T-helper 17 cell (primary cell): ENCODE measurements at places on chromosomes 6 and 20.

GRCh38 chr6:113694278-113695077 is 162.7 kb upstream of the MARCKS start:
- no peak for DNase-seq

DNA sequence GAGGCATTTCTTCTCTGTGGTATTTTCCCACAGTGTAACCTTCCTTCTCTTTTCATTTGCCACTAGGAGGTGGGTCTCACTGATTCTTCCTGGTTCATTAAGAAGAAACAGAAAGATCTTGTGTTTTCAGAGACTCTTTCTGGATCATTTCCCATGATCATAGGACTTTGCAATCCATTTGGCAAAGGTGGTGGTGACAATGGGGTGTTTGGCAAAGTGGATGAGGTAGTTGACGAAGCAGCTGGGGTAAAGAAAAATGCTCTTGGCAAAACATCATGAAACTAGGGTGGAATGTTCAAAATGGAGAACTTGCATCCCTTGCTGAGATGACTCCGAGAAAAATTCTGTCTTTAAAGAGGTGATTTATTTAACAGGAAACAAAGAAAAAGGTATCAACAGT is 50.6 kb downstream of the TRAF3IP2 start:
- DNase-seq = no peak

DNA sequence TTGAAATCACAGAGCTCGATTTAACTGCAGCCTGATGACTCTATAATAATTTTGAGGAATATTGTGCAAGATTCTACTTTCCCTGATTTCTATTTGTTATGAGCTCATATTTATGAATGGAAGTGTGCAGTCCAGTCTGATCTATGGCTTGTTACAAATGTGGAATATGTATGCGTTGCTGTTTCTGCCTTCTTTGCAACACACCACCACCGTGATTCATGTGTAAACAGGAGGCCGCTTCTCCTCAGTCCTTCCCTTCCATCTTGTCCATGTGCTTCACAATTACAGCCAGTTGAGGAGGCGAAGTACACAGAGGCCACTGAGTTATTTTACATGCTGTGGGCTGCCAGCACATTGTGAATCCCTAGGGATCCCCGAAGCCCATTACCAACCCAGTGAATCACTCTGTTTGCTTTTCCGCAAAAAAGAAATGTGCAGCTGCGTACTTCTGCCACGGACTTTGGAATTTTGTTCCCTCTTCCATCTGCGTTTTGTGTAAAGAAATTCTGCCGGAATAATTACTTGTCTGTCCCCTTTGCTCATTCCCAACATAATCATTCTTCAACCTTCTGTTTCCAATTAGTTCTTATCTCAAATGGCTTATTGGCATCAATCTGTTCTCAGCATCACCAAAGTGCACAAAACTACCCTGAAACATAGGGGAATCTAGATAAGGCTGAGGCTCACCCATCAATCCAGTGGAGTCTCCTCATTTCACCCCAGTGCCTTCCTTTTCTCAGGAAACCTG is 551.6 kb upstream of the CITED2 start:
- no peak for DNase-seq

DNA sequence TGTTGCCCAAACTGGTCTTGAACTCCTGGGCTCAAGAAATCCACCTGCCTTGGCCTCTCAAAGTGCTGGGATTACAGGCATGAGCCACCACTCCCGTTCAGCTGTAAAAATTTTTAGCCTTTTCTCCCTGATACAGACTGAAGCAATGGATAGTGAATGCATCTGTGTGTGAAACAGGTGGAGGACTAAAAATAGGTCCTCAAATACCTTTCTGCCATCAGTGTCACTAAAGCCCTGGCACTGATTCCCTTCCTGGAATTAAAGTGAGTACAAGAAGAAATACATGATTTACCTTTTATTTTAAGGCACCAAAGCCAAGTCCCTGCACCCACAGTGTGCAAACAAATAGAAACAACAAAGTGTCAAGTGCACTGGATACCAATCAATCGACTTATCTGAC is 25.1 kb downstream of the TULP4 start:
- DNase-seq = no peak

- DNase-seq = no peak
These were observed 200.3 kb downstream of the ANKRD60 start for GRCh38 chr20:58028123-58028522.

DNA sequence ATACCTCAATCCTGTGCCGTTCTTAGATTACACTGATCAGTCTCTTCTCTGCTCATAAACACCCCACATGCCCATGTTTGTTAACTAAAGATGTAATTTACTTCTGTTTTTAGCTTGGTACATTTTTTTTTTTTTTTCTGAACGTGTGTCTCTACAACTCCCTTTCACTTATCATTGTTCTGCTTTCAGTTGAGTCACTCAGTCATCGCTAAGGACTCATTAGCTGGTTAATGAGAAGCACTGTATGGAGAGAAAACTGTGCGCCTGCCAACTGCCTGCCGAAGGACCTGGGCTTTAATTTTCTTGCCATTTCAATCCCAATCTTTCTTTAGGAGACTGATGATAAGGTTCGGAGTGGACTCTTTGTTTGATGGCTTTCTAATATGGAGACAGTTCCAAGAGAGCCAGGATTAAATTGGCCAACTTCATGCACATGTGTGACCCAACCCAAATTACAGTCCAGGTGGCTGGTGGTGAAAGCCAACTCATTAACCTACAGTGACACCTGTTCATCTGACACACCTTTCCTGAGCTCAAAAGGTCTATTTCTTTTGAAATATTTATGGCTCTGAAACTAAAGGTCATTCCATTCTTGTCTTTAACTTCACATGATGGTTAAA is 334.1 kb downstream of the BCKDHB start:
- DNase-seq = no peak

DNA sequence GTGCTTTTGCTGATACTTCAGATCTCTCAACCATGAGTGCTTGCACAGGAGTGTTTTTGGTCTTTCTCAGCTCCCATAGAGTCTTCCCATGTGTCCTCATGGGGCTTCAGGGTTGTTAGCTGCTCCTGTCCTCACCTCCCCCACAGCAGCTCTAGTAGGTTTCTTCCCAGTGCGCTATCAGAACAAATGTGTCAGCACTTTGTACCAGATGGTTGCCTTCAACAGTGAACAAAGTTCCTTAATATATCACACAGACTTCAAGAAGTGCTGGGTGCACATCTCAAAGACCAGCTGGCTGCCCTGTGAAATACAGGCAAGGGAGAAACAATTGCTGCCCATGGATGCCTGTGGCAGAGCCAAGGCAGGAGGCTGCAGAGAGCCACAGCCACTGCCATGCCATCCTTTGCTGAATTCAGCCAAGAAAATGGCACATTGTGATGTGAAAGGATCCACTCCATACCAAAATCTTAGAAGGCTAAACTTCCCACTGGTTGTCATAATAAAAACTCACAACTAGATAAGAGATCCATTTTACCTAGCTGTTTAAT is 471.3 kb downstream of the C6orf118 start:
- DNase-seq = no peak

GRCh38 chr6:157096522-157096921 is 226.8 kb downstream of the TMEM242 start:
- no peak for DNase-seq
